D721Med (cell line): ENCODE measurements at places on chromosomes 6 and 20.

DNA sequence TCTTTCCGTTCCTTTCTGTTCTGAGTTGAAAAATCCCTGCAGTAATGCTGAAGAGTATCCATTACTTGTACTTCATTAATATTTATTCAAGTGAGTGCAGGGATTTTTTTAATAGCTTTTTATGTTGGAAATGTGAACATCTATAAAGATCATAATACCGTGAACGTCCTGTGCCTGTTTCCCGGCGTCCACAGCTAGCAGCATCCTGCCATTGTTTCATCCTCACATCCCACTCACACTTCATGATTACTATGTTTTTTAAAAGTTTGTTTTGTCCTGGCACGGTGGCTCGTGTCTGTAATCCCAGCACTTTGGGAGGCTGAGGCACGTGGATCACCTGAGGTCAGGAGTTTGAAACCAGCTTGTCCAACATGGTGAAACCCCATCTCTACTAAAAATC is 54.3 kb downstream of the SASH1 start:
- DNase-seq: no peak

DNA sequence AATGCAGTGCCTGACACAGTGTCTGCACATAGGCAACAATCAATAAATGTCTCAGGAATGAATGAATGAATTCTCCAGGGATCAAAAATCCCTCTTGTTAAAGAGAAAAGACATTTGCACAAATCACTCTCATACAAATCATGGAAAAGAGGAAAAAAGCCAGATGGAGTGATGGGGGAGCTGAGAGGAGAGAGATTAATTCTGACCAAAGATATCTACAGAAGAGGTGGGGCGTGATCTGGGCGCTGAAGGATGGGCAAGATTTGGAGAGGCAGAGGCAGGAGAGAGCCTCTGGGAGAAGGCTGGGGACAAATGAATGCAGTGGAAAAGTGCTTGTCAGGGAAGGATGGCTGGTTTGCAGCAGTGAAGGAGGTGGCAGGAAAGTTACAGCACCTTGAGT is 142.9 kb upstream of the BACH2 start:
- no peak for DNase-seq

DNA sequence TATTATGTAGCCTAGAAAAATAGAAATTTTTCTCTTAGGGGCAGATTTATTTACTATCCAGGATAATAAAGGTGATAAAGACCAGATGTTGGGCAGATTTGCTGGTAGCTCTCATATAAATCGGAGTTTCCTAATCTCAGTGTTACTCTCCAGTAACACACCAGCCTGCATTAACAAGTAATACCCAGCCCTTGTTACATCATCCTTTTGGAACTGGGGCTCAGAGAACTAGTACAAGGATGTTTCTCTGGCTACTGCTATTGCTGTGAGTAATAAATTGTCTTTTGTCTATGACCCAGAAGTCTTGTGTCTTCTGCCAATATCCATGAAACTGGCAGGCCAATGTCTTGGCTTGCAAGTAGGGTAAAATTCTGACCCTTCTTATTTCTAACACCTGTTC is 16.8 kb downstream of the TPD52L1 start:
- DNase-seq: no peak

DNA sequence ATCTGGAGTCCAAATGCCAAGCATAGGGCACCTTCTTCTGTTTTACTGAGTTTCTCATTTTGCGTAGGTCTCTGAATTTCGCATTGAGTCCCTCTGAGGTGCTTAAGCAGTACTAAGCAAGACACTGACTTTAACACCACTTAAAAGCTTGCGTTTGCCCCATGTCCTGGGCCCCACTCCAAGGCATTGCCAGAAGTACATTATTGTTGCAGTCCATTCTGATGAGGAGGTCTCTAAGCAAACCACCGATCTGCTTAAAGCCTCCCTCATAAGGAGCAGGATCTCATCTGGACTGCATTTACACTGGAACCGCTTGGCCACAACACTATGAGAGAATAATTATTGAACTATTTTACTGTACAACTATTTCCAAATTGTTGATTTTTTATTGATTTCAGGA is 16.3 kb downstream of the BMP2 start:
- no peak for DNase-seq

GRCh38 chr6:44508646-44509045 is 121.1 kb downstream of the CDC5L start:
- DNase-seq: no peak

DNA sequence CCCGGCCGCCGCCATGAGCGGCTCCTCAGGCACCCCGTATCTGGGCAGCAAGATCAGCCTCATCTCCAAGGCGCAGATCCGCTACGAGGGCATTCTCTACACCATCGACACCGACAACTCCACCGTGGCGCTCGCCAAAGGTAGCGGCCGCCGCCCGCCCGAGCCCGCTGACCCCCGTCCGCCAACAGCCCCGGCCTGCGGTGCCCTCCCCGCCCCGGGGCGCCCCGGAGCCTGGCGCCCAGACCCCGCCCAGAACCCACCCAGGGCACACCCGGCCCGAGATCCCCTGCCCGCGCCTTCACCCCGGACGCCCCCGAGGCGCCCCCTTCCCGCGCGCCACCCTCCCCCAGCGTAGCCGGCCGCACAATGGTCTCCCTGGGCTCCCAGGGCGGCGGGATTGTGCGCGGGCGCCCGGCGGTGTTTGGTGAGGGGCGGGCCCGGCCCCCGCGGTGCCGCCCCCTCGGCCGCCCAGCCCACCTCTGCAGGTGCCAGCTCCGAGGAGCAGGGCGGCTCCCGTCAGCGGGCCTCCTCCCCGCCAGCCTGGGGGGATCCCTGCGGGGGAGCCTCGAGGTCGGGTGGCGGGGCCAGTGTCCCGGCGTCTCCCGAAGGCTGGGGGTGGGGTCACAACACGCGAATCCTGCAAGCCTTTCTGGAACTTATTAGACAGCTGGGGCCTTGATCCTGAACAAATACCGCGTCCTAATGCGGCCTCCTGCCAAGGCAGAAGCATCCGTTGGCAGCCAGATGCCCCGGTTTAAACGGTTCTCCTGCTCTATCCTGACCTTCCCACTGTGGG is 577 bp downstream of the LSM14B start:
- DNase-seq: no peak

- DNase-seq: no peak
These were observed 20.1 kb downstream of the APCDD1L start for GRCh38 chr20:58494923-58495622.

DNA sequence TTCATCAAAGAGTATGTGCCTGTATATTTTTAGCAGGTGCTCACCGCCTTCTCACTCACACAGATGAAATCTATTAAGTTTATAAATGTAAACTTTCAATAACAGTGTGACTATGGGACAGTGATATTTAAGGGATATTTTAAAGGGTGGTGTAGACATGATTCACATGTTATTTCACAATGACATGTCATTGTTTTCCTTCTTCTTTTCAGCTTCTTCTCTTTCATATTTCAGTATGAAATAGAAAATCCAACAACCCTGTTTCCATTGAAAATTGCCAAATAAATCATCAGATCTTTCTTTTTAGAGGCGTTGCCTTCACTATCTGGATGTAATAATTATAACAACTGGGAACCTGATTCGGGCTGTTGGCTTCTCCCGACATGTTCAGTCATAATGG is 54.8 kb downstream of the PFDN4 start:
- DNase-seq: no peak

DNA sequence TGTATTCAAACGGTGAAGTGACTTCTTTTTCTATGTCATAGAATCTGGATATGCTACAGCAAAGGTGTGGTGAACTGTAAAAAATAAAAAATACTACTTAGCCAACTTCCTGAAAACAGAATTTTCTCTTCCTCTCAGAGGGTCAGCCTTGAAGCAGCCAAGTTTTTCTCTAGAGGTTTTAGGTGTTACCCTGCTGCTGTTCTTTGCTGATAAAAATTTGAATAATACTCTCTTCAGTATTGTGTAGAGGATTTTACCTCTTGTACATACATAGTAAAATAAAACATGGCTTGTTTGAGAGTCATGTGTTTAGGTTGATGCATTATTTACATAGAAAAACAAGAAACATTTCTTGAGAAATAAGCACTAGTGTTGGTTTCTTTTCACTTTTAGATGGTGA is 458.4 kb downstream of the TBC1D32 start:
- no peak for DNase-seq

DNA sequence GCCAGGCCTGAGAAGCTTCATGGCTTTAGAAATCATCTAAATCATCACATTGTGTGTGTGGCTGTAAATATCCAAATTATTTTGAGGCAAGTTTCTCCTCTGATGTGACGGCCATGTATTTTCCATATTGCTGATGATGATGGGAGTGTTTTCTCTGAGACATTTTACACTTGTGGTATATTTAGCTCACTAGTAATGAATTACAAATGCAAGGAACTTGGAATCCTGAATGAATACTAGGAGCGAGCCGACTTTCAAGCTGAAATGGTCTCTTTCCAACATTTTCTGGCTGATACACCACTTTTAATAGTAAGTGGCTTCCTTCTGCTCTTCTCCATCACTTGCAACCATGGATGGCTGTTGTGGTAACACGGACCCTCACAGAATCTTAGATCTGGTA is 41.3 kb downstream of the UTRN start:
- no peak for DNase-seq

DNA sequence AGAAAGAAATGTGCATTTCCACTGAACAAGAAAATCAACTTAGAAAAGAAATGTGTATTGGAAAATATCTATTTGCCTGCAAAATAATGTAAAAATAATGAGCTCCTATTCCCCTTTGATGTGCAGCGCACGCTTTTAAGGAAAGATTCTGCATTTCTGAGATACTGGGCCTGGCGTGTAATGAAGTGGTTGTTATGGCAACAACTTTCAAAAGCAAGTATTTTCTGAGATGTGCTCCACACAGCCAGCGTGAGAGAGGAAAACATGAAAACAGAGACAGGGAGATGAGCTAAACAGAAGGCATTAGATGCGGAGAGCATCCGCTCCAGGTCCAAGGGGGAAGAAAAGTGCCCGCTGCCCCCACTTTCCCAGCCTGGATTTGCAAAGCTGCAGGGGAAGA is 39.1 kb upstream of the GTSF1L start:
- DNase-seq: no peak

DNA sequence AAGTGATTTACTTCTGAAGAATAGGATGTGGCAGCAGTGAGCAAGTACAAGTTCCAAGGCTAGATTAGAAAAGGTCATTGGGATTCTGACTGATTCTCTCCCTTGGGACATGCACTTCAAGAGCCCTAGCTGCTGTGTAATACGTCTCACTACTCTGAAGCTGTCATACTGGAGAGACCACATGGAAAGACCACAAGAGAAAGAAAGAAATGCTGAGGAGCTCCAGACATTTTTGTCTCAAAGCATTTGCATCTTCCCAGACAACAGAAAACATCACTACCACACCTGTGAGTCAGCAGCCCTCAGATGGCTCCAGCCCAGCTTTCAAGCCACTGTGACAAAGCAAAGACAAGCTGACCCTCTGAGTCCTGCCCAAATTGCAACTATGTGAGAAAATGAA is 20.7 kb downstream of the TENT5A start:
- no peak for DNase-seq

GRCh38 chr6:169904051-169904922 is 152.9 kb downstream of the ERMARD start:
- no peak for DNase-seq

GRCh38 chr6:32970413-32971241 is 2.2 kb downstream of the BRD2 start:
- no peak for DNase-seq

DNA sequence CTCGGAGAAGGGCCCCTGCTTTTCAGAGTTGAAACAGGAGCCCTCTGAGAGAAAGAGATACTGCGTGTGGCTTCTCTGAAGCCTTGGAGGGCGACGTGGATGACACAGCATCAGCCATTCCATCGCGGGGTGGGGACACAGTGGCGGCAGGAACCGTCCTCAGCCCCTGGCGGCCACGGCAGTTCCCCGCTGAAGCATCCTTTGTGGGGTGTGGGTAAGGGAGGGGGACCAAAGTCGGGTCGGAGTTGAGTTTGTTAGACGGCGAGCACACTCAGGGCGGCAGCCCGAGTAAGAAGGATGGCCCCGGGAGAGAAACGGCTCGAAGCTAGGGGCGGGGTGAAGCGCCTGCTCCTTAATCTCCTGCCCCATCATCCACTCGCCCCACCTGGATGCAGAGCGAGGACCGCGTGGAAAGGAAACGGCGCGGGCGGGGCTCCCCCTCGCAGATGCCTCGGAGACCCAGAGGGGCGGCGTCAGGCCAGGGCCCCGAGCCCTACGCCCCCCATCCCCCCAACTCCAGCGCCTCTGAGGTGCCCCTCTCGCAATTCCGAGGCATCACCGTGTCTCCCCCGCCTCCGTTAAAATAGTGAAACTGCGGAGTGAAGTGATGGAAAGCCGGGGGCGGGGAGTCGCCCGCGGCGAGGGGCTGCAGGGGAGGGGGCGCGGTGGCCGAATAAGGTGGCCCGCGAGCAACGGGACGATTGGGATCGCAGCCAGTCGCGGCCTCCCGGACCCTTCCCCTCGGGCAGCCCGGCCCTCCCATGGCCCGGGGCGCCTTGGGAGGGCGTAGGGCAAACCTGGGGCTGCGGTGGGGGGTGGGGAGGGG is 796 bp upstream of the RREB1 start:
- DNase-seq: peak; percentile 53

GRCh38 chr6:130943738-130944137 is 116.5 kb downstream of the SMLR1 start:
- DNase-seq: no peak

DNA sequence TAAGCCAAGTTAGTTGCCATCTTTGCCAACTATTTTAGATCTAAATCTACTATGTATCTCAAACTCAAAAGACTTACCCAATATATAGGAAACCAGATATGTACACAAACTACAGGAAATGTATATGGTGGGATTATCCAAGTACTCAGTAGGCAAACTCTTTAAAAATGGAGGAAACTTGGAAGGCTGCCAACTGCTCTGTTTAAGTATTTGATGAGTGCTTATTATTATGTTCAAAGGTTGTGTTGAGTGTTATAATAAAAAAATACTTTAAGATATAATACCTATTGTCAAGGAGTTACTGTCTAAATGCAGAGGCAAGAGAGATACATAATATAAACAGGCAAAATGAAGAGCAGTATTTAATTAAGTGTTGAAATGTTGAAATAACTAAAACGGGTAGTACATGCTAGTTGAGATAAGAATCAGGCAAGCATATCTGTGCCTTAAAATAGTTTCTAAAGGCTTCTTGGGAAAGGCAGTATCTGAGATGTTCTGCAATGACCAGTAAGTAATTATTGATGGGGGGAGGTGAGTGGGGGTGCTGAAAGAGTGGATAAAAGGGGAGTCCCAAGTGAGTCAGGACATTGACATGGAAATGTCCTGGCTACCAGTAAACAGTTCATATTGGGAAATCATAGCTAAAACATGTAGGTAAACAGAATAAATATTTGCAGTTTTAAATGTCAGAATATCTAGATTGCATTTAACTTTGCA is 6.5 kb upstream of the DST start:
- no peak for DNase-seq

- DNase-seq: no peak
These were observed 82.5 kb upstream of the BHLHE23 start for GRCh38 chr20:63089051-63089907.

GRCh38 chr6:39072830-39073229 is 24.2 kb downstream of the GLP1R start:
- no peak for DNase-seq

DNA sequence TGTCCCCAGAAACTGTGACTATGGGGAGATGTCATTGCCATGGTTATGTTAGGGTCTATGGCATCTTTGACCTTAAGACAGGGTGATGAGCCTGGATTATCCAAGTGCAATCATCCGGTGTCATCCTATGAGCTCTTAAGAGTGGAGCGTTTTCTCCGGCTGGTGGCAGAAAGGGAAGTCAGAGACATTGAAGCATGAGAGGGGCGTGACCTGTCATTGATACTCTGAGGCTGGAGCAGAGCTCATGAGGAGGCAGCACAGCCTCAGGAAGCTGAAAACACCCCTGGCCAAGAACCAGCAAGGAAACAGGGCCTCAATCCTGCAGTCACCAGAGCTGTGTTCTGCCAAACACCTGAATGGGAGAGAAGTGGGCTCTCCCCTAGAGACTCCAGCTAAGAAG is 59.6 kb downstream of the ANKRD60 start:
- DNase-seq: no peak
